ENCODE measurements at places on chromosomes 5 and 9.

DNA sequence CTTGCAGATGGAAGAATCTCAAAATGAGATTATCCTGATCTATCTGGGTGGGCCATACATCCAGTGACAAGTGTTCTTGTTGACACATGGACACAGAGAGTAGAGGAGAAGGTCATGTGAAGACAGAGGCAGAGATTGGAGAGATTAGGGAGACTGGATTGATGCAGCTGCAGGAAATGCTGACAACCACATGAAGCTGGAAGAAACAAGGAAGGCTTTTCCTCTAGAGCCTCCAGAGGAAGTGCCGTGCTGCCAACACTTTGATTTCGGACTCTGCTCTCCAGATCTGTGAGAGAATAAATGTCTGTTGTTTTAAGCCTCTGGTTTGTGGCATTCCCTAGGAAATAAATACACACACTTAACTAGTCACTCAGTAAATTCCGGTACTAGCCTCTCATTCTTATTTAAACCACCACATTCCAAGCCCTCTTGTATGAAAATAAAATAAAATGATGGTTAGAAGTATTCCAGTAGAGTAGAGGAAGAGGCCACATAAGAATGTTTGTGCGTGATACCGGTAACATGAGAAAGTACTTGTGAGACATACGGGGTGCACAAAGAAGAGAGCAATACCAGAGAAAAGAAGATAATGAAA lies 110.9 kb upstream of the DMAC1 start:
- no peak for DNase-seq

- DNase-seq = no peak
Observed at GRCh38 chr5:141869040-141869439, 9.2 kb downstream of the PCDH1 start.

- DNase-seq = no peak
Observed at GRCh38 chr5:91474201-91474600, 91.1 kb upstream of the ARRDC3 start.

GRCh38 chr5:77140350-77140749 lies 53.3 kb upstream of the ZBED3 start:
- DNase-seq = no peak

DNA sequence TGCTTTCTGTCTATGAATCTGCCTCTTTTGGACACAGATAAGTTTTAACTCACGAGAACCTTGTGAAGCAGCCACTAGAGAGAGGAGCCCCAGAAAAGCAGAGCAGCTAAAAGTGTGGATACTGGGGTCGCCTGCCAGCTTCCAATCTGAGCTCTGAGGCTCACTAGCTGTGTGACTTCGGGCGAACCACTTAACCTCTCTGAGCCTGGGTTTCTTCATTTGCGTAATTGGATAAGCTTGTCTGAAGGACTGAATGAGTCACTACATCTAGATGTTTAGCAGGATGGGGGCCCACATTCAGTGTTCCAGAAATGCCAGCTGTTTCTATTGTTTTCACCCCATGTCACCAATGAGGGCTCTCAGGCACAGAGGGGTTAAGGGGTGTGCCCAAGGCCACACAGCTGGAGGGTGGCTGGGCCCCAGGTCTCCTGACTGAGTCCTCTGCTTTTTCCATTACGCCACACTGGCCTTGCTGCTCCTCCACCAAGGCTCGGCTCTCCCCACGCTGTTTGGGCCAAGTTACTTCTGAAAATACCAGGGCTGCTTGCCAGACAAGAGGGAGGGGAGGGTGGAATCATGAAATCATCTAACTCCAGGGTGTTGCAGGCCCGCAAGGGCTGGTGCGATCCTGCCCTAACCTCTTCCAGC lies 36.2 kb downstream of the SH3PXD2B start:
- DNase-seq = peak; percentile 68

DNA sequence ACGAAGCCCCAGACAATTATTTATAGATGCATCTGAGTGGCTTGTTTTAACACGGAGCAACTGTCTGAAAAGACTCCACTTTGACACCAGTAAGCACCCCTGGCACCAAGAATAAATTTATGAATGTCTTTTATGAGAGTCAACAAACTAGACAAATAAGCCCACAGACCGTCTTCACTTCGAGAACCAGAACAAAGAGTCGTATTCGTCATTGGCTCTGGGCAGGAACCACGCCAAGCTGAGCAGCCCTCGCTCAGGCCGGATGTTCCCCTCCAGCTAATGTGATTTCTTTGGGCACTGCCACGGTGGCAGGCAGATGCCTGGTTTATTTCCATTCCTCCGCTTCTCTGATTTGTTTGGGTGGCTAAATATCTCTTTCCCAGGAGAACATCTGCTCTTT lies 91.9 kb upstream of the STC2 start:
- DNase-seq = peak; percentile 53

Data from anterior cingulate cortex (tissue), 58 donors.